ENCODE measurements at places on chromosomes 5 and 9.
A peak's percentile ranks its signal among the peaks of the same experiment; 100 is the strongest.

GRCh38 chr9:94068257-94068656 is 16.0 kb upstream of the PTPDC1 start:
- no peak for DNase-seq

DNA sequence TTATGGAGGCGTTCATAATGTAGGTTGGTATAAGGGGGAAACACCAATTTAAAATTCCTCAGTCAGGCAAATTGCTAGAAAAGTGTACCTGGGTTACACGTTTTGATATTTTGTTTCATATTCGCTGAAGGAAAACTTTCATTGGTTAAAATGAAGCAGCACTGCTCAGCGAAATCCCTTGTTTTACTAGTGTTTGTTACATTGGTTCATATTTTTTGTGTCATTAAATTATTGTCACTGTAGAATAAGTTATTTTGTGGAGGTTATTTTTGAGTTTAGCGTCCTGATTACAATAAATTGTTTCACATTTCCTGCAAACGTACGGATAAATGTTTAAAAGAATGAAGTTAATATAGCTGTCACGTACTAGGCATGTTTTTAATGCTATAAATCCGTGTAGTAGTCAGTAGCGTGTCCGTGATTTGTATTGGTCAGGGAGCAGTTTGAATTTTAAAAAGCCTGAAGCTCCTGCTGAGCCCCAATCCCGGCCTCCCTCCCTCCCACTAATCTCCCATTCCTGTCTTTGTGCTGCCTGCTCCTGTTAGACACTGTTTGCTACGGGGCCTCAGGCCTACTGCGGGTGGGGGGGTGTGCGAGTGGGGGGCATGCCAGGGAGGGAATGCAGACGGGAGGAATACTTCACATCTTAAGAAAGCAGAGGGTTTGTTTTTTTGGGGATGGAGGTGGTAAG is 2.0 kb downstream of the NIPBL start:
- DNase-seq = peak; percentile 62

GRCh38 chr9:32340361-32340760 is 44.1 kb upstream of the ACO1 start:
- DNase-seq = no peak

GRCh38 chr9:132348676-132349075 is 6.1 kb downstream of the SETX start:
- no peak for DNase-seq

Data from choroid plexus epithelial cell (primary cell).